ENCODE measurements at places on chromosomes 4 and X.
A peak's percentile ranks its signal among the peaks of the same experiment; 100 is the strongest.

DNA sequence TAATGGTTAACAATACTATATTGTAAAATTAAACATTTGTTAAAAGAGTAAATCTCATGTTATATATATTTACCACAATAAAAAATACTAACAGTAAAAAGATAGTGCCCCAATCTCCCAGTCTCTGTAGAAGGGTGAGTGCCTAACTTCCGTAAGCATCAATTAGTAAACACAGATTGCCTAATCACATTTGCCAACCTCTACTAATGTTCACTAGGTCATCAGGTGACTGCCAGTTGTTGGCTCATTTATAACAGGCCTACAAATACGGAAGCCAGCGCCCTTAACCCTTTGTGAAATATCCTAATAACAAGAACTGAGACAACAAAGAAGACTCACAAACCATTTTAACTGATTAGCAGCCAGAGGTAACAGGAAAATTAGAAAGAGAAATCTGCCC is 345.1 kb downstream of the INPP4B start:
- DNase-seq, result no peak

- no peak for DNase-seq
Measured at GRCh38 chr4:123659262-123659661, 262.7 kb downstream of the SPRY1 start.

- peak; percentile 0 for DNase-seq
Measured at GRCh38 chr4:64713256-64713840, 304.1 kb upstream of the TECRL start.

DNA sequence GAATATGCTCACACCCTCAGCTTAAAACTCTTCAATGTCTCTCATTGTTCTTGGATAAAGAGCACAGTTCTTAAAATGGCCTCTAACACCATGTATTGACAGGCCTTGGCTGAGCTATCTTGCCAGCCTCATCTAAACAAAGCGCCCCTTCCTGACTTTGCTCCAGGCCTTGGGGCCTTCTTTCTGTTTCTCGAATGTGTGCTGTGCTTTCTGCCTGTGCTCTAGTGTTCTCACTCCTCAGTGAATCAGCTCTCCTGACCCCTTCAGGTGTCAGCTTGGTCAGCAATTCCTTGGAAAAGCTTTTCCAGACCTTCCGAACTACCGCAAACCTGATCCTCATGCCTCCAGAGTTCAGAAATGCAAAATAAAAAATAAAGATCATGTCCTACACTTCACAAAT is 346.3 kb upstream of the FSTL5 start:
- no peak for DNase-seq

DNA sequence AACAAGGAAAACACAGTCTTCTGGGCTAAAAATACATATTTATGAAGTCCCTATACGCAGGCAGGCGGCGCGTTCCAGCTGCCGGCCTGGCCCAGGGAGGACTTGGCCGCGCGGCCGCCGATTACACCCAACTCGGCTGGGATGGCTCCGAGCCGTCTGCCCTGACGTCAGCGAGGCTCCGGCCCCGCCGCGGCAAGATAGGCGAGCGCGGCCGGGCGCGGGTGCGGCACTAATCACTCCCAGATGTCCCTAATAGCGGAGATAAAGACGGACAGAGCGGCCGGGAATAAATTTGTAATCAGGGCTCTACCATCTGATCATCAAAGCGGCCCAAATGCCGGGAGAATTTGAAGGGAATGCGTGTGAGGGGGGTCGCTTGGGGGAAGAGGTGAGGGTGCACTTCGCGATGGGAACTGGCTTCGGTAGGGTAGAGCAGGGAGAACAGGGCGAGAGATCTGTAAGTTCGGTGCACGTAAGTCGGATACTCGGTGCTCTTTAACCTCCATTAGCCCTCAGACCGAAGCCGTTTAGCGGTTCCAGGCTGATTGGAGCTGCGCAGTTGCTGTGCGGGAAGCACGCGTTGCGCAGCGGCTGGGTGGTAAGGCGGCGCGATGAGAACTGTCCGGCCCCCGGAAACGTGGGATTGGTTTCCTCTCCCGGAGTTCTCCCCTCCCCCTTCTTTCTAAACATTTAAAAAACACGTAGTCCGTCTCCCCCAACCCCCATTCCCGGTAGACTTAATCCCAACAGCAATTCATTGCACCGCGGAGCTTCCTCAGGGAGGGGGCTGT is 7.7 kb downstream of the HAND2 start:
- DNase-seq, result peak; percentile 93

- DNase-seq, result no peak
Measured at GRCh38 chr4:8904666-8905065, 33.0 kb upstream of the HMX1 start.

DNA sequence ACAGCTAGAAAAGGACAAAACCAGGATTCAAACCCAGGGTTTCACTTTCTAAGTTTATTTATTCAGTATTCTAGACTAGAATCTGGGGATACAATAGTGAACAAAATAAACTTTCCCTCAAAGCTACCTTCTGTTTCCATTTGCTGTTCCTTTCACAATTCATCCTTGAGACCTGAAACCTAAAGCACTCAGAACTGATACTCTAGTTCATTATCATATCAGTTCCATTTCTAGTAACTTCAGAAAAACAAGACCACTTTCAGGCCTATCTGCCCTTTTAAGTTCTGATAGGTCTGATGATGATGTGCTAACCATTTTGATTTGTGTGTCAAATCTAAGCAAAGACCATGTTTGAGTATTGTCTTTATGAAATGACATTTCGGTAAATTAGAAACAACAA is 7.8 kb upstream of the XK start:
- no peak for DNase-seq

DNA sequence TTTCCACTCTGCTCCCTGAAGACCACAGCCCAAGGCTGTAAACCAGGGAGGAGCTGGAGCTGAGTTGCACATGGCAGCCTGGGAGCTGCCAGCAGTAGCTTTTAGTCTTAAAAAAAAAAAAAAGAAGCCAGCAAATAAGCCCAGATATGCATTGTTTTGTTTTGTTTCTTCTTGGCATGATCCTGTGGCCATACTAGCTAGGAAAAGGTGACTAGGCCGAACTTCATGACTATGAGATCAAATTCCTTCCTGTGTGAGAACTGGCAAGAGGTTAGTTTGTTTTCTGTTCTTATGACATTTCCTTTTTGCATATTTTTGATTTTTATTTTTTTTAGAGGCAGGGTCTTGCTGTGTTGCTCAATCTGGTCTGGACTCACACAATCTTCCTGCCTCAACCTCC is 323.3 kb downstream of the DCTD start:
- DNase-seq, result no peak

- DNase-seq, result no peak
Measured at GRCh38 chr4:14871676-14872430, 130.4 kb upstream of the CPEB2 start.

DNA sequence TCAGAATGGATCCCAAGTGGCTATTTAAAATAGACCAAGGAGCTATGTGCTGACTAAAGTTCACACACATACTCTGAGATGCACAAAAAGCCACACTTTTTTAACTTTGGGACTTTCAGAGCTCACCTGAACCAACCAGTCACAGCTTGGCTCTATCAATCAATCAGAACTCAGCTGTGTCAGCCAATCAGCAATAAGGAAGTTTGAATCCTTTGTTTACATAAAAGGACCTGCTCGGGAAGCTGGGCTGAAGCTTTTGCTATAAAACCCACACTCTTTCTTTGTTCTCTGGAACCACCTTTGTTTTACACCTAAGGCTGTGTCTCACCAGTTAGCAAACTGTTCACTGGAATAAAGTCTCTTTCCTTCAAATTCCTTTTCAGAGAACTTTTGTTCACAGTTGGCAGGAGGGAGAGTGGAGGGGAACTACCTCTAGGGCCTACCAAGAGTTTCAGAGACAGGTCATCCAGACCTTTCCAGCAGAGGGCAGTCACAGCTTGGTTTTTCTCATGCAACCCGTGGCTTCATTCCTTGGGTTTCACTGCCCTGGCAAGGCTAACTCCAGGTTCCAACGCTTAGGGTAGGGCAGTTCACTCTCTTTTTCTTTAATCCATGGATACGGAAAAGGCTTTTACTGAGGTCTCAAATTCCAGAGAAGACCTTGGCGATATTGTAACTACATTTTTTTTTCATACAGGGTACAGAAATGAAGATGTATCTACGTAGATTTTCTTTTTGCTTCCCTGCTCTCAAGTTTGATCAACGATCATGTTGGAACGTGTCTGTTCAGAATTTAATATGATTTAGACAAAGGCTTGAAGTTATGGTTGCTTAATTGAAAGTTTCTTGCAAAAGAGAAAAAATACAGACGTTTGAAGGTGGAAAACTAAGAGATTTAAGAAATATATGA is 80.7 kb downstream of the GPRIN3 start:
- DNase-seq, result peak; percentile 82

- DNase-seq, result no peak
Measured at GRCh38 chr4:15013585-15013984, 11.3 kb downstream of the CPEB2 start.

GRCh38 chr4:156390599-156391324 is 437.1 kb upstream of the CTSO start:
- DNase-seq, result peak; percentile 48

DNA sequence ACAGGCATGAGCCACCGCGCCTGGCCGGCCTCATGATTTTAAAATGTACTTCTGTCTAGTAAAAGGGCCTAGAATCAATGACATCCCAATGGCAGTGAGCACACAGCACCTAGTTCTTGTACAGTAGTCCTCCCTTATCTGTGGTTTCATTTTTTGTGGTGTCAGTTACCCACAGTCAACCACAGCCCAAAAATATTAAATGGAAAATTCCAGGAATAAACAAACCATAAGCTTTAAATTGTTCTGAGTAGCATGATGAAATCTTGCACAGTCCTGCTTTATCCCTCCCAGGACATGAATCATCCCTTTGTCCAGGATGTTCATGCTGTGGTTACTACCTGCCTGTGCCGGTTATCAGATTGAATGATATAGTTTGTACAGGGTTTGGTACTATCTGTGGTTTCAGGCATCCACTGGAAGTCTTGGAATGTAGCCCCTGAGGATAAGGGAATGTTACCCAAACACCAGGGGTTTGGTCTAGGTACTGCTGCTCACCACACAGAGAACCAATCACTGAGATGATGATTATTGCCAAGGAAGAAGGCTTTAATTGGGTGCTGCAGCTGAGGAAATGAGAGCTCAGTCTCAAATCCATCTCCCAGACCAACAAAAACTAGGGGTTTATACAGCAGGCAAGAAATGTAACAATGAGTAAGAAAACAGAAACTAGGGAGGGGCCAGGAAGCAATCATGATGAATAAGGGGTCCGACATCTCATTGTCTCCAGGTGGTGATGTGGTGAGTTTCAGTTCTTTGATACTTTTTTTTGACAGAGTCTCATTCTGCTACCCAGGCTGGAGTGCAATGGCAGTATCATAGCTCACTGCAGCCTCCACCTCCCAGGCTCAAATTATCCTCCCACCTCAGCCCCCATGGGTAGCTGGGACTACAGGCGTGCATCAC is 16.2 kb upstream of the FHL1 start:
- peak; percentile 42 for DNase-seq

- no peak for DNase-seq
Measured at GRCh38 chr4:87865288-87865687, 32.5 kb downstream of the MEPE start.

GRCh38 chrX:2589186-2590020 is 88.6 kb upstream of the DHRSX start:
- peak; percentile 76 for DNase-seq

DNA sequence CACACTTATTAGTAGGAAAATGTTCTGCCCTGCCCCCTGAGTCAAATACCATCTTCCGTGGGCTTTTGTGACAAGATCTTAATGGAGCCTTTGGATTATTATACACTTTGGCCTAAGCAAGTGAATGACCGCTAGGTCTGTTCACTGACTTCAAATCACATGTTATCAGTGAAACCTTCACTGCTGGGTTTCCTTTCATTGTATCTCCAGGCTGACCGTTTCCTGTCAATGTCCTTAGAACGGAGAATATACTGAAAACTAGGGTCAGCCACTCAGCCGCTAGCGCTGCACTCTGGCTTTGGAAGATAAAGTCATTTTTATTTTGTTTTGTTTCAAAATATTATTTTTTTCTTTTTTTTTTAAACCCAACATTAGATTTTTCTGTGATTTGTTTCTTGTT is 107.0 kb upstream of the TLL1 start:
- no peak for DNase-seq

GRCh38 chrX:41337140-41337539 is 3.2 kb downstream of the DDX3X start:
- DNase-seq, result no peak

GRCh38 chr4:74414149-74414809 is 30.7 kb upstream of the AREG start:
- no peak for DNase-seq

DNA sequence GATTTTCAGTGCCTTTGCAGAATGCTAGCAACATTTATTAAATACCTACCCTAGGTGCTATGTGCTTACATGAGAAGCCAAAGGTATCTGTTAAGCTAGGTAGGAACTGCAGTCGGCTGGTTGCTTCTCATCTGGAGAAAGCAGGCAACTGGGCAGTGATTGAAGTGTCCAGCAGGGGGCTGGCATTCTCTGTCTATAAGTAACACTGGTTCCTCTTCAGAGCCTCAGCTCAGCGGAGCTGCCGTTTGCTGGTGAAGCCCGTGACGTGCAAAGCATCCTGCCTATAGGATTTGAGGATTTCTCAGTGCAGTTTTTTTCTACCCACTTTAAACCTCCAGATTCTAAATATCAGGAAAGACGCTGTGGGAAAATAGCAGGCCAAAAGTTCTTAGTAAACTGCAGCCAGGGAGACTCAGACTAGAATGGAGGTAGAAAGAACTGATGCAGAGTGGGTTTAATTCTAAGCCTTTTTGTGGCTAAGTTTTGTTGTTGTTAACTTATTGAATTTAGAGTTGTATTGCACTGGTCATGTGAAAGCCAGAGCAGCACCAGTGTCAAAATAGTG is at the start of gene GRPR:
GRPR (plus strand) TSS at position 344 of the 565 bp plus-strand sequence. CDS start 389 bp downstream, outside the sequence.
- peak; percentile 88 for DNase-seq

- no peak for DNase-seq
Measured at GRCh38 chr4:2789351-2789750, 3.5 kb upstream of the SH3BP2 start.

- no peak for DNase-seq
Measured at GRCh38 chrX:106323357-106323756, 155.3 kb downstream of the PWWP3B start.

DNA sequence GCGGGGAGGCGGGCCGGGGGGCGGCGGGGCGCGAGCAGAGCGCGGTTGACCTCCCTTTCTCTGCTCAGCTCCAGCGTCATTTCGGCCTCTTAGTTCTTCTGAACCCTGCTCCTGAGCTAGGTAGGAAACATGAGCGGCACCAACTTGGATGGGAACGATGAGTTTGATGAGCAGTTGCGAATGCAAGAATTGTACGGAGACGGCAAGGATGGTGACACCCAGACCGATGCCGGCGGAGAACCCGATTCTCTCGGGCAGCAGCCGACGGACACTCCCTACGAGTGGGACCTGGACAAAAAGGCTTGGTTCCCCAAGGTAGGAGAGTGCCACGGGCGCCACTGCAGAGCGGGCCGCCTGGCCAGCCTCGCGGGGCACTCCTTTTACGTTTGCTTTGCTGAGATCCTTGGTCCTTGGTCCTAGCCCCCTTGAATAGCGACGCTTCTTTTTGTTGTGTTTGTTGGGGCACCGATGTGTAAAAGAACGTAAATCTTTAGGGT is at the start of gene HTATSF1:
HTATSF1 (plus strand) TSS at position 37 of the 497 bp plus-strand sequence; CDS start at position 130, 93 bp downstream.
- no peak for DNase-seq
